ENCODE measurements at places on chromosomes 3 and 15.
A peak's percentile ranks its signal among the peaks of the same experiment; 100 is the strongest.

GRCh38 chr3:9615003-9615628, 34.2 kb upstream of the MTMR14 start:
- no peak for DNase-seq

DNA sequence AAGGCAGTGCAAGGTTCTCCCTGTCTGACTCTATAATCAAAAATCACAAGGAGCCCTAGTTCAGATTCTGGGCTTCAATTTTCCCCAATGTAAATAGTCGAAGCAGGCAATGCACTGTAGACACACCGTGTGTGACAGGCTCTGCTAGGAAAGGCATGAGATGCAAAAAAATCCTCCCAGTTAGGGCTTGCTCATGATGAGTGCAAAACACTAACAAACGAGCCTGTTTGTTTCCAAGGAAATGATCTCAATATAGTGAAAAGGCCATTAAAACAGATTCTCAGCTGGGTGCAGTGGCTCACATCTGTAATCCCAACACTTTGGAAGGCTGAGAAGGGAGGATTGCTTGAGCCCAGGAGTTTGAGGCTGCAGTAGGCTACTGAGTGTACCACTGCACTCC, 55.7 kb downstream of the UMPS start:
- DNase-seq: no peak

DNA sequence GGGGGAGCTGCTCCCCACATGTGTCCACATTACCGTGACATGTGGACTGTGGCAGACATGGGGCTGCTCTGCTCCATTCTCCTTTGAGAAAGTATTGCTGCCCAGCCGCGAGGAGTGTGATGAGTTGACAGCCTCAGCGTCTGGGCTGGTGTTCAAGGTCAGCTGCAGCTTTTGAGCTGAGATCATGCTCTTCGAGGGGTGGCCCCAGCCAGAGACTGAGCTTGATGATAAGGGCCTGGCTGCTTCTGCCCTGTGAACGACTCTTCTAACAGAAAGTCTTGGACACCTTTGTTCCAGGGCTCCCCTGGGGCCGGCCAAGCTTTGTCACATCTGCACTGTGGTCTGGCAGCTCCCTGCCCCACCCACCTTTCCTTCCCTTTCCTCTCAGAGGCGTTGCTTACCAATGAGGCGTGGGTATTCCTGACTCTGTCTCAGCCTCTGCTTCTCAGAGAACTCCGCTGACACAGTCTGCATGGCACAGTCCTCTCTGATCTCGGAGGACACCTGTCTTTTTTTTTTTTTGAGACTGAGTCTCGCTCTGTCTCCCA, 86.6 kb downstream of the CHRD start:
- DNase-seq: peak; percentile 5

GRCh38 chr3:46901591-46902187, 24.2 kb downstream of the PTH1R start:
- no peak for DNase-seq

DNA sequence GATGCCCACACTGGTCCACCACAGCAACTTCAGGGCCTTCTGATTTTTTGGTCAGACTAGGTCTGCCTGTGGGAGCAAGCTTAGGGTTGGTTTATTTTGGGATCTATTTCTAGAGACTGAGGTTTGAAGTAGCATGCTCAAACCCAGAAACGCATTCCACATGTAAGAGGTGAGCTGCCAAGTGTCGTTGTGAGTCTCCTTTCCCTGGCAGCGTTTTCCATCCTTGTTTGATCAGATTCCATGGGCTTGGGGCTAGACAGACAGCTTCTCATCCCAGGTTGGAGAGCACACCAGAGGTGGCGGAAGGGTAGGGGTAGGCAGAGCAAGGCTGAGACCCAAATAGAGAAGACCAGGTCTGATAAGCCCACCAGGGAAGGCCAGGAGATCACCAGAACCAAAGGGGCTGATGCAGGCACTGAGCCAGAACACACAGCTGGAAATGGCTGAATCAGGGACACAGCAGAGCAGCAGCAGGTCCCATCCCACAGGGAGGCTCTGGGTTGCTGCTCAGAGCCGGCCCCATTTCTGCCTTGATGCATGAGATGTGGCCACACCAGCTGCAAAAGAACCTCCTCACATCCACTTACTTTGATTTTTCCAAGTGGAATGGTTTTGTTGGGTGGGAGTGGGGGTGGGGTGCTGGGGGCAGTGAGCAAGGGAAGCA, 186.8 kb downstream of the THSD4 start:
- peak; percentile 60 for DNase-seq

DNA sequence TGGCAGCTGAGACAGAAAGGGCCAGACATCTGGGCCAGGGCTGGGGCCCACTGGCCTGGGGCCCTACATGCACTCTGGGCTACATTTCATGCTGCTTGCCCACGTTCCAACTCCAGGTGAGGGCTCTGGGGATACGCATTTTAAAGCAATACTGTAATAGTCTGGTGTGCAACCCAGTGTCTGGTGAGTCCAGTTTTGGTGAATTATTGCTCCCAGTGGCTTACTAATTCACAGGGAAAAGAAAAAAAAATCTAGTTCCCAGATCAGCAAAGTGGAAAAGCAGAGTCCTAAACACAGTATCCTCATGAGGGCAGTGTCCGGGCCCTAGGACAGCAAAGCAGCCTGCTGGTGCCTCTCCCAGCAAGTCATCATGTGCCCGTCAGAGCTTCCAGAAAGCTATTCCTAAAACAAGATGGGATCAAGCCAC, 82.4 kb downstream of the CCNL1 start:
- DNase-seq: peak; percentile 65

DNA sequence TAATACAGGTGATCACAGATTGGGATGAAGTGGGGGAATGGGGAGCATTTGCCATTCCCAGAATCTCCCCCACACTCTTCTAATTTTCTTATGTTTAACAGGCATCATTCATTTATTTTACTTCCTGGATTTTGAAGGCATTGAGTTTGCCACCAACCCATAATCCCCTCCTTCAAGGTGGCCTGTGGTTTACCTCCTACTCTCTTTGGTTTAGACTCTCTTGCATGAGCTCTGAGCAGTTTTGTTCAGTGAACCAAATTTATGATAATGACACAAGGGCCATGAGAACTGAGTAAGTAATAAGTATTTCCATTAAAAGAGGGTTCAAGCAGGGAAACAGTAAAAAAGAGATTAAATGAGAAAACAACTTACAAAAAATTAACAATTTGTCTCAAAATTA, 703.1 kb upstream of the CFAP20DC start:
- no peak for DNase-seq

GRCh38 chr3:18732474-18732873, 307.3 kb upstream of the SATB1 start:
- DNase-seq: peak; percentile 1

DNA sequence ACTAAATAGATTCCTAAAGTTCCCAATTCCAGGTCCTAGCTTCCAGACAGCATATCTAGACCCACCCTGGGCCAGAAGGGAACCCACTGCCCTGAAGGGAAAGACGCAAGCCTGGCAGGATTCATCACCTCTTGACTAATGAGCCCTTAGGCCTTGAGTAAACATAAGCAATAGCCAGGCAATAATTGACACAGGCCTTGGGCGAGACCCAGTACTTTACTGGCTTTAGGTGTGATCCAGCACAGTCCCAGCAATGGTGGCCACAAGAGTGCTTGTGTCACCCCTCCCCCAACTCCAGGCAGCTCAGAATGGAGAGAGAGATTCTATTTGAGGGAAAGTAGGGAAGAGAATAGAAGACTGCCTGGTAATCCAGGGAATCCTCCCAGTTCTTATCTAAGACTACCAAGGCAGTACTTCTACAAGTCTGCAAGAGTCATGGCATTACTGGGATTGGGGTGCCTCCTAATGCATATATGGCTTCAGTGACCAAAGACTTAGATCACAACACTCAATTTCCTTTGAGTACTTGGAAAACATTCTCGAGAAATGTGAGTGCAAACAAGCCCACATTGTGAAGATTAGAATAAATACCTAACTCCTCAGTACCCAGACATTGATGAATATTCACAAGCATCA, 30.4 kb upstream of the WWTR1 start:
- DNase-seq: no peak

GRCh38 chr3:86056962-86057361, 934.0 kb downstream of the VGLL3 start:
- no peak for DNase-seq

DNA sequence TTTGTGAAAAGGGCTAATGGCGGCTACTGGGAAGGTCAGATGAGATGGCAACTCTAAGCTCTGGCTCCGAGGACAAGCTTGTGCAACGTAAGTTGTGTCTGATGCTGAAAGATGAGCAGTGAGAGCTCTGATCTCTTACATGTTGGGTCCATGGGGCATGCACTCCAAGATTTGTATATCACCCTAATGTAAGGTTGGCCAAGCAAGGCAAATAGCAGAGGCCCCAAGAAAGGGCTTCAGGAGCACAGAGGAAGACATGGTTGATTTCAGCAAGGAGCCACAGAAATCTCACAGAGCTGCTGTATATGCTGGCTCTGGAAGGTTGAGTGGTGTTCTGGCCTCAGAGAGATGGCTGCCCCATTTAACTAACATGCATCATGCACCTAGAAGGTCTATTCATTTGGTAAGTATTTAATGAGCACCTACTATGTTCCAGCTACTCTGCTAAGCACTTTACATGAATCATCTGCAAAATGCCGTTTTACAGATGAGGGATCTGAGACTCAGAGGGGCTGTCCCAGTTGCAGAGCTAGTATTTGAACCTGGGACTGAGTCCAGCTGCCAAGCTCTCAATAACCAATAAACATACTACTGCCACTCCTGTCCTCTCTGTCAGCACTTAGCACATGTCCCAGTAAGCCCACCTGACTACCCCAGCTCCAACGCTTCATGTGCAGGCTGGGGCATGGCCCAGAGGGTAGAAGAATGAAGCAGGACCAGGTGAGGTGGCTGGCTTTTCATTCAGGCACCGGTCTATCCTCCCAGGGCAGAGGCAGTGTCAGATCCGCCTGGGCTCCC, 27.8 kb upstream of the ATP2B2 start:
- no peak for DNase-seq

GRCh38 chr3:74360406-74360805, 254.1 kb downstream of the CNTN3 start:
- DNase-seq: no peak

DNA sequence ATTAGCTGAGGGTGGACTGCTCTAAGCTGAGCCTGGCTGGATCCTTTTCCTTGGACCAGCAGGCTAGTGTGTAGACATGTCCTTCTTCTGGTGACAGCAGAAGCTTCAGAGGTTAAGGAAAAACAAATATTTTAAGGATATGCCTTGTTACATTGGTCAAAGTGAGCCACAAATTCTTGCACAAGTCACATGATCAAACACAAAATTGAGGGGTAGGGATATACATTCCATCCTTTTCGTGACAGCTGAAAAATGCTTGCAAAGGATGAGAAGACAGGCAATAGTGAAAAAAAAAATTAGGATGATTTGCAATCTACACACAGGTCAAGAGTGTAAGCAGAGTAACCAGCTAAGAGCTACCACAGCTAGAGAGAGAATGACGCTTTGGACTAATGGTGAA, 21.1 kb upstream of the OXTR start:
- no peak for DNase-seq

- no peak for DNase-seq
These were observed 181.4 kb downstream of the MAGI1 start for GRCh38 chr3:65857327-65857726.

DNA sequence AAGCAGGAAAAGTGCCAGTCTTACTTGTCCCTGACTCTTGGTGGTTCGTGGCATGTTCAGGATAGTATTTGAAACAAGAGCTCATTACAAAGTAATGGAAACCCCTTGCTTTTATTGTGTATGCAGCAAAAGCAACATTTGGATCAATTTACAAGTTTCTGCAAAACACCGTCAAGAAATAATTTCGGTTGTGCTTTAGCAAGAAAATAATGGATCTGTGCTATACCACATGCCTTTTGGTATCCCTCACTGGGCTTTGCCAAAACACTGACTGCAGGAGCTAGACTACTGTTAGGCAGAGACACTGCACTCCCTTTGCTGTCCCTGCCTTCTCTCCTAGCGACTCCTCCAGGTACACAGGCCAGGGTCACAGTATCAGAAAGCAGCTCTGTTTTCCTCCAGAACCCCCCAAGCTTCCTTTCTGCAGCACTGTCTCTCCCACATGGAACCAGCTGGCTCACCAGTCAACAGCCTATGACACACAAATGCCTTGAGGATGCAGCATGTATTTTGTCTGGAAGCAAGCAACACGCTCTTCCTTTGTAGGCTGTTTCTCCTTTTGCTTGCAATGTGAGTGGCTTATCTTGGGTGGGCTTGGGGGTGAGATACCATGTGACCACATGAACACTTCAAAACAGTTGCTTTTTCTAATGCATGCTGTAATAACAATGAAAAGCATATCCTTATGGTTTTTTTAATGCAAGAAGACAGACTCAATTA, 111.4 kb downstream of the PGPEP1L start:
- DNase-seq: peak; percentile 92

GRCh38 chr3:110074095-110074494, 736.7 kb upstream of the DPPA4 start:
- DNase-seq: no peak

DNA sequence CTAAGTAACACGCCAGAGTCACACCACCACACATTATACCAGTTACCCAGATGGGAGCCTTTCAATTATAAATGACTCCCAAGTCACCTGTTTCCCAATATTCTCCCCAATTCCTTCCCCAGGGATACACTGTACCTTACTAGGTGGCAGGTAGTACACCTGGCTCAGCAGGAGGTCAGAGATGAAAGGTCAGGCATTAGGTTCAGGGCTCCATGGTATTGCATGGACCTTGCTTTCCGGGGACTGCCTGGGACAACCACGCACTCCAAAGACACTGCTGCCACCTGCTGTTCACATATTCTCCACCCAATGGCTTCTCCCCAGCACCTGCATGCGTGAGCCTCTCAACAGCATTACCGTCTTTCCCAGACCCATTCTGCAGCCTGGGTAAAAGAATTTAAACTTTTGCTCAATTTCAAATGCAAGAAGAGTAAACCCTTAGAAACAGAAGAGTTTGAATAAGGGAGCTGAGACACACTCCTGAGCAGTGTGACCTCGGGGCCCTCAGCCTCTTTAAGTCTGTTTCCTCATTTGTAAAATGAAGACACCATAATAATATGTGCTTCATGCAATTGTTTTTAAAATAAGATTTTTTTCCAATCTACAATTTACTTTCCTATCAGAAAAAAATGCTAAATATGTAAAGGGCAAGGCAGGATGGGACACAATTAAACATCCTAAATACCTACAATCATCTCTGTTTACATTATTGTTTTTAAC, 28.0 kb upstream of the LACTB start:
- peak; percentile 79 for DNase-seq

- no peak for DNase-seq
These were observed 74.0 kb downstream of the TFRC start for GRCh38 chr3:196007744-196008335.

DNA sequence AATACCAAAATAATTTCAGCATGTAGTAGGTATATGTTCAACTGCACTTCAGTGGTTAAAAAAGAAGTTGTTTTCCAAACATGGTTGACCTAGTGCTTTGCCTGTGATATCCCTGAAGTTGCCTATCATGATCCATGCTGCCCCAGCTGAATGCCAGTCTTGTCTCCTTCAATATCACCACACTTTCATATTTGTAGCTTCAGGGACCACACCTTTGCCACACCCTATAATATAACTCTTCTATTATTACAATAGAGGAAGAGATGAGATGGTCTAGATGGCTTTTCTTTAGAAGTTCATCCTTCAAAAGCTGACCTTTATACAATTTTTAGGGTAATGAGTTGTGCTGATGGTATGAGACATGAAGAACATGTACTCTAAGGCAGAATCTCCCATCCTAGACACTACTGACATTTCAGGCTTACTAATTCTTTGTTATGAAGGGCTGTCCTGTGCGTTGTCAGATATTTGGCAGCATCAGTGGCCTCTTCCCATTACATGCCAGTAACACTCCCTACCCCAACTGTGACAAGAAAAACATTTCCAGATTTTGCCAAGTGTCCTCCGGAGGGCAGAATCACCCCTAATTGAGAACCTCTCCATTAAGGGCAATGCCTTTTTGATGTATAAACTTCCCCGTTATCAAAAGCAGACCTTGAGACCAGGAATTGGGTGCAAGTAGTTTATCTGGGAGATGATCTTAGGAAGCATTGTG, 76.2 kb upstream of the PLCL2 start:
- no peak for DNase-seq
